Coronary artery (tissue), 2 donors: ENCODE measurements at places on chromosomes 12 and 14.

GRCh38 chr12:23954332-23954731, 4.9 kb upstream of the SOX5 start:
- no peak for DNase-seq

DNA sequence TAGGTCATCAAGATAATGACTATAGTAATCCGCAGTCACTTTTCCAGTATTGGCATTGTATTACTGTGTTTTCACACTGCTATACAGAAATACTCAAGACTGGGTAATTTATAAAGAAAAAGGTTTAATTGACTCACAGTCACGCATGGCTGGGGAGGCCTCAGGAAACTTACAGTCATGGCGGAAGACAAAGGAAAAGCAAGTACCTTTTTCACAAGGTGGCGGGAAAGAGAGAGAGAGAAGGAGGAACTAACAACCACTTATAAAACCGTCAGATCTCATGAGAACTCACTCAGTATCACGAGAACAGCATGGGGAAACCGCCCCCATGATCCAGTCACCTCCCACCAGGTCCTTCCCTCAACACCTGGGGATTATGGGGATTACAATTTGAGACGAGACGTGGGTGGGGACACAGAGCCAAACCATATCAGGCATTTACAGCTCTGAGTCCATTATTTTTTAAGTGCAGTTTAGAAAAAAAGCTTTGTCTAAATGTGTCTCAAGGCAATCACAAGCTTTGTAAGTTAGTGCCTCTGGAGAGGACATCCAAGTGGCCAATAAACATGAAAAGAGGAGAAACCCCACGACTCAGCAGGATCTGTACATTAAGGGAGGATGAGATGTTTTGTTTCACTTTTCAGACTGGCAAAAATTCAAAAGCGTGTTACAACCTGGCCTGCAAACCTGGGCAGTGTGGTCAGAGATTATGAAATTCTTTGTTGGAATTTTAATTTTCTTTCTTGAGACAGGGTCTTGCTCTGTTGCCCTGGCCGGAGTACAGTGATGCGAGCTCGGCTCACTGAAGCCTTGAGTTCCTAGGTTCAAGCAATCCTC, 82.0 kb downstream of the DNAH10 start:
- DNase-seq, result no peak

- no peak for DNase-seq
These were observed 48.6 kb downstream of the PCNX1 start for GRCh38 chr14:70955543-70956480.

DNA sequence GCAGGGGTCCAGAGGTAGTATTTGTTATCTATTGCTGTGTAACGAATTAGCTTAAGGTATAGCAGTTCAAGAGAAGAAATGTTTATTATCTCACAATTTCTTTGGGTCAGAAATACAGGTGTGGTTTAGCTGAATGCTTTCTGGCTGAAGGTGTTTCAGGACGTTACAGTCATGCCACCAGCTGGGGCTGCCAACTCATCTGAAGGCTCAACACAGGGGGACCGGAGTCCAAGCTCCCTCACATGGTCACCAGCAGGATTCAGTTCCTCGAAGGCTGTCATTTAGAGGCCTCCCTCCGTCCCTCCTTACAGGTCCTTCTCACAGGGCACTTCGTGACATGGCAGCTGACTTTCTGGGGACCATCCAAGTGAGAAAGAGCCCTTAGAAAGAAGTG, 37.5 kb upstream of the SINHCAF start:
- no peak for DNase-seq

DNA sequence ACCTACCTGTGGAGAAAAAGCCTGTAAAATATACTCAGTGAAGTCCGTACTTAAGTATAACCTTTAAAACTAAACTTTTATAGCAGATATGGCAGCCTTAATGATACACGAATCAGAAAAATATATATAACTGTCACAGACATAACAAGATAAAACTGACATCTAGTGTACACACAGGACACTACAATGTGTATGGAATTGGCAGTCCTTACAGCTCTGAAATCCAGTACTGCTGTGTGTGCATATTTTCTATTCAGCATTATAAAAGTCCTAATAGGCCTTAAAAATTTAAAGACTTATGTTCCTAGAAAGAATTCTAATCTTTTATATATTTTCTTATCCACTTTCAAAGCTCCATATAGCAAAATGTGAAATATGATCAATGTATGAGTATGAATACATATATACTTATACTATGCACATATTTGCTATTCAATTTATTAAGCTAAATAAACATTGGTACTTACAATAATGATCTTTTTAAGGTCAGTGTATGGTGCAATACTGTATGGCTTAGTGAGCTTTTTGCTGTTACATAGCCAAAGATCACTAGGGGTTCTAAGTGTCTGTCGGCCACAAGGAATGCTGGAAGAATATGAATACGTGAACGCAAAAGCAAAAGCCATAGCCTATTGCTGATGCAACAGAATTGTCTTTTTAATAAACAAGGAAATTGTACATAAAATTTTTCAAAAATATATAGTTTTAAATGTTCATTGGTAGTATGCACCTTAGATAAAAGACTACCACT, 69.2 kb downstream of the C2CD5 start:
- no peak for DNase-seq
